Cardiac atrium fibroblast (primary cell): ENCODE measurements at places on chromosomes 5 and 9. TPM values are rescaled to one million over a fixed set of nuclear protein-coding genes. Genes with fewer than 3 reads are reported as not detected.

Gene PCDHGA11
- total RNA-seq: 10.2 and 12.8 TPM in 2 replicates

Gene CENPH
- total RNA-seq: 7.9 and 12.0 TPM in 2 replicates

Gene ARID3C
- total RNA-seq: 0.72 TPM in 1 of 2 replicates, not detected in the other

Gene IRX1
- 3.4 TPM in 1 of 2 replicates, not detected in the other for total RNA-seq

Gene CARTPT
- total RNA-seq: not detected in 2 replicates

Gene WDR38
- total RNA-seq: not detected in 2 replicates

Gene SLC25A2
- not detected in 2 replicates for total RNA-seq

Gene FOXI1
- total RNA-seq: not detected in 2 replicates

Gene NEURL1B
- total RNA-seq: 11.2 and 21.7 TPM in 2 replicates

Gene CCDC192
- total RNA-seq: not detected in 2 replicates

Gene PCA3
- total RNA-seq: not detected in 2 replicates

Gene SLC36A2
- total RNA-seq: not detected in 2 replicates

Gene EQTN
- total RNA-seq: not detected in 2 replicates

Gene ITK
- not detected in 2 replicates for total RNA-seq

Gene OTULINL
- total RNA-seq: not detected in 2 replicates

Gene PCDHB7
- 0.16 and 1.1 TPM in 2 replicates for total RNA-seq

Gene SPINK4
- total RNA-seq: not detected in 2 replicates

Gene KLHL3
- 2.5 and 6.3 TPM in 2 replicates for total RNA-seq

Gene HSD17B3
- not detected in 2 replicates for total RNA-seq

Gene RNF208
- 0.16 TPM in 1 of 2 replicates, not detected in the other for total RNA-seq

Gene SLC22A4
- total RNA-seq: 1.4 and 5.2 TPM in 2 replicates

Gene GRXCR2
- not detected in 2 replicates for total RNA-seq

Gene PHF24
- not detected in 2 replicates for total RNA-seq

Gene SLC46A2
- not detected in 2 replicates for total RNA-seq

Gene GPRIN1
- total RNA-seq: 2.7 and 3.7 TPM in 2 replicates

Gene PTPN3
- total RNA-seq: 2.2 and 3.1 TPM in 2 replicates

Gene FGF10
- 0.32 TPM in 1 of 2 replicates, not detected in the other for total RNA-seq

Gene CARD6
- 10.5 and 19.9 TPM in 2 replicates for total RNA-seq

Gene F2RL2
- 2.9 and 7.5 TPM in 2 replicates for total RNA-seq

Gene DNAH5
- total RNA-seq: 0.49 TPM in 1 of 2 replicates, not detected in the other

Gene SPATA9
- not detected in 2 replicates for total RNA-seq

Gene HMCN2
- total RNA-seq: not detected in 2 replicates

Gene IL3
- not detected in 2 replicates for total RNA-seq

Gene VLDLR
- 12.8 and 15.9 TPM in 2 replicates for total RNA-seq

Gene PCDHGA4
- 4.7 and 6.3 TPM in 2 replicates for total RNA-seq

Gene GZMA
- total RNA-seq: not detected in 2 replicates

Gene ZSWIM6
- total RNA-seq: 5.2 and 5.7 TPM in 2 replicates

Gene SCGB3A2
- not detected in 2 replicates for total RNA-seq

Gene ARHGEF37
- 6.3 and 8.7 TPM in 2 replicates for total RNA-seq

Gene INSL4
- not detected in 2 replicates for total RNA-seq
